Cardiac septum (tissue), 1 donor: ENCODE measurements at places on chromosomes 2 and 18.

DNA sequence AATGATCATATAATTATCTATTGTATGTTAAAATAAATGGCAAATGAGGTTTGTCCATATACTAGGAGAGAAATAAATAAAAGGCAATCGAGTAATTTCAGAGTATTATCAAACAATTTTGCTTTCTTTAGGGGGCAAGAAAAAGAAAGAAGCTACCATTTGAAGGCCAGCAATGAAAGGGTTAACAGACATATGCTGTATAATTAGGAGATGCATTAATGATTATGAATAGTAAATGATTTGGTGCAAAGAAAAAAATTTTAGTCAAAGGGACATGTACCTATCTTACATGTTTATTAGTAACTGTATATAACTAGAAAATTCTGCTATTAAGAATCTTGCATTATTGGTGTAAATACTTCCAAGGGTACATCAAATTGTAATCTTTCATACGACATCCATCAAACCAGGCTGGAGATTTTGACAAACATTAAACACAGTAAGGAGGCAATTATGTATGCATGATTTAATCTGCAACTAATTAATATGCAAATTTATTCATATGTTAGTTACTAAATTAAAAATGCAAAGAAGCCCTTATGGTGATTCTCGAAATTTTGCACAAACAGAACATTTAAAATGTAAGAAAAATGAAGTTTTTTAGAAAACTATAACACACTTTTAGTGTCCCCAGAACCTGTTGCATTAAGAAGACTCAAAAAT, 251.4 kb downstream of the TCF4 start:
- DNase-seq, result no peak

GRCh38 chr2:204892506-204893255, 347.4 kb downstream of the PARD3B start:
- DNase-seq, result no peak

DNA sequence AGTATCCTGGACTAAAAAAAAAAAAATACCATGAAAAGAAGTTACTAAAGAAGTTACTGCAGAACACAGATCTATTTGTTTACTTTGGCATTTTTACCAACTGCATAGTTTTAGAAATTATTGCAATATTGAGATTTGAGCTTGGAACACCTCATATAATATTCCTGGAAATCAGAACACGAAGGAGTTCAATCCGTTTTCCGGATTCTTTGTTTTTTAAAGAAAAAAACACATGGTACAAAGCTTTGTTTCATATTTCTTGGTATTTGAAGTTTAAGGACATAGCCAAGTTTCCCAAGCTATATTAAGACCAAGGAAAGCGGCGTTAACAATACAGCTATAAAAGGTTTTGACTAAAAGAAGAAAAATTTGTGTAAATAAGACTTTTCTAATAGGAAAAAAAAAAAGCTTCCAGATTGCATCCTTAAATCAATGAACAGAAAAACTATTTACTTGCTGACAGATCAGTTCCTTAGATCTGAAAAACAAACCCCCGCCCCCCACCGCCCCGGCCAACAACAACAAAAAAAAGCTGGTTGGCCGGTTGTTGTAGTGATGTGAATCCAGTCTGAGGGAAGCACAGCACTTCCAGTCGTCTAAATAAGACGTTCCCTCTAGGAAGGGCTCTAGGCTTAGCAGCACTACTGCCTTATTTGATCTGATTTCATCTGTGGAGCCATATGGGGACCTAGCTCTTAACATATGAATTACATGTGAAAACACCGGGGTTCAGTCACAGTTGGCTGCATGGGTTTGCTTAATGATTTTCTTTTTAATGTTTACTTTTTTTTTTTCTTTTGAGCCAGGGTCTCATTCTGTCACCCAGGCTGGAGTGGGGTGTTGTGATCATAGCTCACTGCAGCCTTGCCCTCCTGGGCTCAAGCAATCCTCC, 2.5 kb upstream of the RHOB start:
- no peak for DNase-seq

- DNase-seq, result no peak
Measured at GRCh38 chr2:158914731-158915130, 53.7 kb upstream of the TANC1 start.

- no peak for DNase-seq
Measured at GRCh38 chr2:220555961-220556630, 928.7 kb downstream of the SLC4A3 start.

DNA sequence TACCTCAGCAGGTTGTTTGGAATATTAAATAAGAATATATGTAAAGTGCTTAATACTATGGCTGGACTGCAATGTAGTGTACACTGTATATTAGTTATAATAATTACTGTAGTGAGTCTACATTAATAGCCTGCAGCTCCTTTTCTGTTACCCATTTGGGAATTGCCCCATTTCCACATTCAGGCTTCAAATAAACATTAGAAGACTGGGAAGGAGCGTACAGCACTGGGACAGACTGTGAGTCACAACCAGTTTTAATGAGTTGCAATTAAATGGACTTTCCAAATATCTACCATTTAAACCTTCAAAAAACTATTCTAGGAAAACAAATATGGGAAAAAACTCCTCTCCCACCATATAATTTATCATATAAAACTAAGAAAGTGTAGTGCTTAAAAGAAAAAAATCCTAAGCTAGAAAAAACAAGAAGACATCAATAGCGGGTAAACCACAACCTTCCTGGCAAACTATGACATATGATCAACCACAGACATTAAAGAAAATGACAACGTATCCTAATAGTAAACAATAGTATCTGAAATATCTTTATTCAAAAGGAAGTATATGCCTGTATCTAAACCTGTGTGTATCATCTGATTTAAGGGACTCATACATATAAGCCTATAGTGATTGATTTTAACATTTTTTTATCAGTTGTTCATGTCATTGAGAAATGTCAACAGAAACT, 86.1 kb downstream of the TRIP12 start:
- no peak for DNase-seq

- DNase-seq, result no peak
Measured at GRCh38 chr18:3055186-3055728, 42.3 kb upstream of the LPIN2 start.

DNA sequence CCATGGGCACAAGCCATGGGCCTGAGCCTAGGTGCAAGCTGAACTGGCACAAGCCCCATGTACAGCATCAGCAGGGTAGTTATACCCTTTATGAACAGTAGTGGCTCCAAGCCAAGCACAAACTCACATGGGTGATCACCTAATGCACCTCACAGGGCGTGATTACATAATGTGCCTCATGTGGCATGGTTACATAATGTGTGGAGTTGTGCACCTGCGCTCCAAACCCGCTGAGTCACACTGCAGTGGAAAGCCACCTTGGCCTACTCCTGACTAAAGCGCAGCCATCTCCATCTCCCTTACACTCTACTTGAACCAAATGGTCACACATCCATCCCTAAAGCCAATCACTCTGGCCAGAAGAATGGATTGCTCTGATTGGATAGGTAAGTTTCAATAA, 279.7 kb downstream of the MBD2 start:
- DNase-seq, result no peak

DNA sequence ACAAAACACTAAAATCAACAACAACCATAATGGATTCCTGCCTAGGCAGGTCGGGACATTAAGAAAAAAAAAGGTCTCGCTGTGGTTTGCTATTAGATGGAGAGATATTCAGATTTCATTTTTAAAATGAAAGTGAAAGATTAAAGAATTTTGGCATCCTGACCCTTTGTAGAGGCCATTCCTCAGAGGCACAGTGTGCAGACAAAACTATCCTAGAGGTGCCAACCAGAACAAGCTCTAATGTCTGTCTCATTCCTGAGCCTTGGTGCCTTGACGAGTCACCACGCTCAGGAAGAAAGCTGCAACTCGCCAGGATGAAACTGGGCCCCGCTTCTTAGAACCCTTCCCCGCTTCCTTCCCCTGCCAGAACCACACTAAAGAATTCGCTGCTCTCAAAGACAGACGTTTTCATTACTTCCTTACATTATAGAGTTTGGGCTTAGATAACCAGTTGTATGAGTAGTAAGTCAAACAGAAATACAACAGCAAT, 156.0 kb downstream of the TGIF1 start:
- DNase-seq, result peak; percentile 74

DNA sequence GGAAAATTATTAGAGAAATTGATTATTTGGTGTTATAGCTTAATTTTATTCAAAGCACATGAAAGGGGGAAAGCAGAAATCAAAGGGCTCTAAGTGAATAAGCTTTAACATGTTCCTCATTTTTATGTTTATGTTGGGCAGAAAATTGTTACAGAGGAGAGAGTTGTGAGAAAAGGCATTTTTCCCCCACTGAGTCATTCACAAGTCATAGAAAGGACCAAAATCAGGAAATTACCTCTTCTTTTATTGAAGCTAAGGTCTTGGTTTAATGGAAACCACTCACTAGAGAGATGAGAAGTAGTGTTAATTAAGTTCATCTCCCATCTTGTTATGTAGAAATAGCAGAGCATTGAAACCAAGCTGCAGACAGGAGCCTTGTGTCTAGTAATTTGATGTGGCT, 175.3 kb upstream of the THUMPD2 start:
- DNase-seq, result no peak

- DNase-seq, result no peak
Measured at GRCh38 chr2:75186821-75187220, 12.5 kb downstream of the TACR1 start.

DNA sequence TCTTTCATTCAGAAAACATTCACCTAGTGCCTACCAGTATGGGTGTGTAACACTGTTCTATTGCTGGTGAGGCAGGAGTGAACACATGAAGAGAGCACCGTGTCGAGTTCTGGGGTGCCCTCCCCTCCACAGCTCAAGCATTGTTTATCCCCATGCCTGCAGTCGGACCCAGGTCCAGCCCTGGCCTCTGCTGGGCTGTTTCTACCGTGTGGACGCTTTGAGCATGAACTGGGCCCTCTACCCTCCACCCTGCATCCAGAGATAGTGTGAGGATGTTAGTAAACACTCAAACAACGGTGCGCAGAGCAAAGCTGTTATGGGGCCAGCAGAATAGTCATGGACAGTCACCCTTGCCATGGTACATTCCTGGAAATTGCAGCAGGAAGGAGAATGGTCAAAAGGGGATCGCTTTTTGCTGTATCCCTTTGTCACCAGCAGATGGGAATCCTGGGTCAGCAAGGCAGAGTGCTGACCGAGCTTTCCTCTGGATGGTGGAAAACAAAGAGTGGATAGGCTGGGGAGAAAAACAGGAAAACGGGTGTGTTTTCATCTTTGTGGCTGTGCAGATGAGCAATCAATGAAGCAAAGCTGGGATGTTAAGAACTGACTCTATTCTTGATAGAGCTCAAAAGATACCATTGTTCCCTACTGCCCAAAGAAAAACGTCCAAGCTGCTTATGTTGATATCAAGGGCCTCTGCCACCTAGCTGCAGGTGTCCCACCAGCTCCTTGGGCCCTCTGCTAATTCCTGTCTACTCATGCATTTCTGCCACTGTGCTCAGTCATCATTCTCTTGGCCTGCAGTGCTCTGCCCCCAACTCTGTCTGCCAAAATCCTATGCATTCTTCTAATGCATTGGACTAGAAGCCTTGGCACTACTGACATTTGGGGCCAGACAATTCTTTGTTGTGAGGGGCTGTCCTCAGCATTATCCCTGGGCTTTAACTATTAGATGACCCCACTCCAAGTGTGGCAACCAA, 38.7 kb downstream of the REEP1 start:
- DNase-seq, result peak; percentile 59

GRCh38 chr2:195475336-195475735, 181.7 kb upstream of the SLC39A10 start:
- no peak for DNase-seq

DNA sequence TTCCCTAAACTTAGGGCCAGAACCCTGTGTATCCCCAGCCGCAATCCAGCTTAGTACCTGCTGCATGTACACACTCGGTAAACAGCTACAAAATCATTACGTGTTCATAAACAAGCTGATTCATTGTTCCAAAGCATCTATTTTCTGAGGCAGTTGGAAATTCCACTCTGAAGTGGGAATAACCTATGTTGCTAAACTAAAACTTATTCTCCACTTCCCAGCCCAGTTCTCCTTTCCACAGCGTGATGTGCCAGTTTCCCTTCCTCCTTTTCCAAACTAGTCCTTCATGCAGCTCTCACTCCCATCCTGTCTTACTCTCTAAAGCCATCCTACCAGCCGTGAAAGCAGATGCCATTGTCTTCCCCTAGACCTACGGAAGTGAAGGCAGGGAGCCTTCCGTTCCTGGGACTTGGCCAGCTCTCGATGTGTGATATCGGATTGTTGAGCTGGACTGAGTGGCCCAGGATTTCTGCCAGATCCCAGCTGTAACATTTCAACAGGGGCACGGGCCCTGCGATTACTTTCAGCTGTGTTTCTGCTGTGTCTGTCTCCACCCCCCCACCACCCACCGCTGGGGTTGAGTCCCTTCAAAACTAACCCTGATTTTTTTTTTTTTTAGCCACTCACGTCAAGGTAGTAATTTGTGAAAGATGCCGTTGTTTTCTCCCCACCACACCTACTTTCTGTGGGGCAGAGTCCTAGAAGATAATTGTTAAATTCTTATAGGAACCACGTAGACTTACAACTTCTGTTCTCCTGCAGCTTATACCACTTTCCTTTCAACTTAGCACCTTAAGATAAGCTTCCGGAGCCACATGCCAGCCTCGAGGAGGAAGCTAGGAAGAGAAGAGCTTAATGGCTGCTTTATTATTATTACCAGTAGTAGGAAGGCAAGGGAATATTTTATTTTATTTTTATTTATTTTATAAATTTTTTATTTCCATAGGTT, 100.9 kb downstream of the CRIM1 start:
- peak; percentile 86 for DNase-seq

GRCh38 chr18:54742659-54743604, 85.3 kb upstream of the RAB27B start:
- DNase-seq, result no peak

DNA sequence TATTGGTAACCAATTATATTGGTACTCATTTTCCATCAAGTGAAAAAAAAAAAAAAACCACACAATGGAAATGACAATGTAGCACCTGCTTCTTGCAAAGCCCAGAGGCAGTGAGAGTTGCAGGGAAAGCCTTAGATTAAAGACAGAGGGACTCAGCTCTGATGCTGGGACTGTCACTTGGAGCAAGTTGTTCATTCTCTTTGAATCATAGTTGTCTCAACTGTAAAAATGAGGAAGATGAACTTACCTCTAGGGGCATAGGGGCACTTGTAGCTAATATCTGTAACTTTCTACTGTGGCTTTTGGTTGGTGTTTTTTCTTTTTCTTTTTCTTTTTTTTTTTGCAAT, 81.4 kb upstream of the LPIN2 start:
- DNase-seq, result no peak

- peak; percentile 79 for DNase-seq
Measured at GRCh38 chr2:24304098-24304497, 56.2 kb downstream of the ITSN2 start.

GRCh38 chr2:71736091-71736861, 282.9 kb downstream of the DYSF start:
- no peak for DNase-seq

DNA sequence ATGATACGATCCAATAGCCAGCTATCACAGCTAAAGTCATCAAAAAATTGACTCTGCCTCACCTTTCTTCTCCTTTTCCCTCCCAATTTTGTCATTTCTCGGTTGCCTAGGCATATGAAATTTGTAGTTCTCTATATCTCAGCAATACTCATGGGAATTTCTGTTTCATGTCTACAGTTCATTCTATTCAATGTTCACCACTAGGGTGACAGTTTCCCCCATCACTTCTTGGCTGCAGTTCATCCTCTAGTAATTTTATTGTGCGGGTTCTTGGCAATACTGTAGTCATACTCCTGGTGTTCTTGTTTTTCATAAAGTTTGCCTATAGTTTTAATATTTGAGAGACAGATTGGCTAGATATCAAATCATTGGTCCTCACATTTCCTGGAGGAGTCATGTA, 872.2 kb upstream of the ID2 start:
- DNase-seq, result no peak
